Cortex of kidney (tissue), 1 donor: ENCODE measurements at places on chromosomes 6 and 20.

GRCh38 chr20:3082955-3083952 lies 1.3 kb downstream of the AVP start:
- DNase-seq: no peak

DNA sequence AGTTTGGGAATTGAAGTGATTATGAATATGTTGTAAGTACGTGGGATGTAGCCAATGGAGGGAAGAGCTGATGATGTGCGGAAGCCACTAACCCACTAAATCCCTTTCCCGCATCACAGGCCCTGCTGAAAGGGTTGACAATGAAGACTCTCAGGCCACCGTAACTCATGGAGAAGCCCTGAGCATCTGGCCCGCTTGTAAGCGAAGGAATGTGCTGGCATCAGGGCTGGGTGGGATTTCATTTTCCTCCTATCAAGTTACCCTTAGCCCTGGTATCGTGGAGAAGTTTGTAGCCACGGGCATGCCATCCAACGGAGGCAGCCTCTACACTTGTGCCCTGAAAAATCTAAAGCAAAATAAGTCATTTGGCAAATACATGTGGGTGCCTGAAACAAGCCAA lies 355.0 kb downstream of the CDH26 start:
- DNase-seq: no peak

GRCh38 chr6:90277302-90278011 lies 19.2 kb downstream of the BACH2 start:
- DNase-seq: no peak

GRCh38 chr20:24764027-24764793 lies 184.9 kb upstream of the CST7 start:
- DNase-seq: no peak

- DNase-seq: no peak
These were observed 14.4 kb upstream of the RSPH3 start for GRCh38 chr6:159014406-159014805.

GRCh38 chr20:57048027-57048869 lies 218.2 kb downstream of the BMP7 start:
- DNase-seq: no peak

- DNase-seq: no peak
These were observed 15.8 kb downstream of the KCNK15 start for GRCh38 chr20:44761423-44761822.

GRCh38 chr6:139164001-139164400 lies 29.1 kb downstream of the HECA start:
- DNase-seq: no peak
